ENCODE measurements at places on chromosomes 3 and 15. TPM values are rescaled to one million over a fixed set of nuclear protein-coding genes. Genes with fewer than 3 reads are reported as not detected.

PLSCR2 gene
- total RNA-seq: not detected

SCG3 gene
- not detected for total RNA-seq

EXD1 gene
- not detected for total RNA-seq

ZBED2 gene
- under 0.01 TPM for total RNA-seq

SOX14 gene
- not detected for total RNA-seq

All from regular cardiac myocyte (primary cell).